Central memory CD8-positive, alpha-beta T cell (primary cell): ENCODE measurements at places on chromosomes 12 and 14.

GRCh38 chr12:62233805-62234204 is 26.4 kb upstream of the USP15 start:
- peak overlapping the region; percentile 29 for H3K27ac ChIP-seq
- DNase-seq = no peak

GRCh38 chr14:104341532-104342434 is 203.4 kb downstream of the KIF26A start:
- DNase-seq = no peak
- no peak overlapping the region for H3K27ac ChIP-seq
- H3K4me3 ChIP-seq = no peak overlapping the region
- no peaks in the 10 kb centered on the region for H3K36me3 ChIP-seq
- no peaks in the 10 kb centered on the region for H3K4me1 ChIP-seq

- no peaks in the 10 kb centered on the region for H3K27me3 ChIP-seq
- H3K4me3 ChIP-seq = no peak overlapping the region
- no peak overlapping the region for H3K27ac ChIP-seq
- no peaks in the 10 kb centered on the region for H3K4me1 ChIP-seq
- H3K36me3 ChIP-seq = no peaks in the 10 kb centered on the region
These were observed 428.2 kb downstream of the RAD51B start for GRCh38 chr14:68247676-68248268.

DNA sequence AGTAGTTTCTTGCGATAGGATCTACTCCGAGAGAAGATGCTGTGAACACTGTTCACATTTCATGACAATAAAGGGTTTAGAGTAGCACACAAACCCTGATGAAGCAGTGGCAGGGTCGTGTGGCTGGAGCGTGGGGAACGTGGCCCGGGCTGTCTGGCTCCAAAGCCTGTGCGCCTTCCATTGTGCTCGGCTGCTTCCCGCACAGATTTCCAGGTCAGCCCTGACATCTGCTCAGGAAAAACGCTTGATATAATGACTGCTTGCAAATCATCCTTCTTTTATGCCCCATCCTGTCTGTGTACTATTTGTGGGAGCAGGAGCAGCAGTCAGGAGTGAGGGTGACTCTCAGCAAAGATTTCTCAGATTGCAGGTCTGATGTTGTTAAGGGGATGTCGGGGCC is 78.6 kb downstream of the EML1 start:
- no peaks in the 10 kb centered on the region for H3K4me1 ChIP-seq
- no peaks in the 10 kb centered on the region for H3K36me3 ChIP-seq
- no peak overlapping the region for H3K27ac ChIP-seq
- peaks cover 90% of the 10 kb centered on the region for H3K27me3 ChIP-seq
- no peak overlapping the region for H3K4me3 ChIP-seq

GRCh38 chr12:69392179-69392928 is 32.8 kb downstream of the YEATS4 start:
- peaks cover 6% of the 10 kb centered on the region for H3K36me3 ChIP-seq
- no peaks in the 10 kb centered on the region for H3K27me3 ChIP-seq
- H3K4me1 ChIP-seq = no peaks in the 10 kb centered on the region
- H3K27ac ChIP-seq = no peak overlapping the region
- no peak for DNase-seq

DNA sequence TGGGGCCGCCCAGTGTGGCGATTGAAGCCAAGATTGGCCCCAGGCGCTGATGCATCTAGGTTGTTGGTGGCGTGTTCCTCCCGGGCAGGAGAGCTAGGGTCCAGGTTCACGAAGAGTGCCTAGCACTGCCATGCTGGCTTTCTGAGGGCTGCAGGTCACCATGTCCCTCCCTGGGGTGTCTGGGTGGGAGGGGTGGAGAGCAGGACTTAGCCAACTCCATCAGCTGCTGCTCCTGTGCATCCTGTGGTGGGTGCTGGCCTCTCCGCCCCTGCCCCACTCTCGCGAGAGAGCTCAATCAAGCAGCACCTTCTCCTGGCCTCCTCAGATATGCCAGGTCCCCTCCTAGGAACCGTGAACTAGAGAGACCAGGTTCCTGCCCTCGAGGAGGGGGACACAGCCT is 1.8 kb downstream of the TRMT61A start:
- H3K27me3 ChIP-seq = no peaks in the 10 kb centered on the region
- H3K4me1 ChIP-seq = peaks cover 32% of the 10 kb centered on the region
- H3K27ac ChIP-seq = no peak overlapping the region
- H3K36me3 ChIP-seq = peaks cover 22% of the 10 kb centered on the region
- DNase-seq = no peak
- peak overlapping the region; percentile 91 for H3K4me3 ChIP-seq

GRCh38 chr14:33634631-33635030 is 316.2 kb downstream of the EGLN3 start:
- H3K4me1 ChIP-seq = no peaks in the 10 kb centered on the region
- no peak overlapping the region for H3K27ac ChIP-seq
- H3K36me3 ChIP-seq = no peaks in the 10 kb centered on the region
- H3K4me3 ChIP-seq = no peak overlapping the region
- no peak for DNase-seq

GRCh38 chr12:55037351-55037987 is 17.7 kb downstream of the NEUROD4 start:
- no peak for DNase-seq
- H3K27me3 ChIP-seq = peaks cover 24% of the 10 kb centered on the region
- peaks cover 36% of the 10 kb centered on the region for H3K4me1 ChIP-seq

GRCh38 chr14:52046376-52046917 is 22.4 kb downstream of the NID2 start:
- DNase-seq = no peak
- H3K4me3 ChIP-seq = no peak overlapping the region
- no peaks in the 10 kb centered on the region for H3K27me3 ChIP-seq

DNA sequence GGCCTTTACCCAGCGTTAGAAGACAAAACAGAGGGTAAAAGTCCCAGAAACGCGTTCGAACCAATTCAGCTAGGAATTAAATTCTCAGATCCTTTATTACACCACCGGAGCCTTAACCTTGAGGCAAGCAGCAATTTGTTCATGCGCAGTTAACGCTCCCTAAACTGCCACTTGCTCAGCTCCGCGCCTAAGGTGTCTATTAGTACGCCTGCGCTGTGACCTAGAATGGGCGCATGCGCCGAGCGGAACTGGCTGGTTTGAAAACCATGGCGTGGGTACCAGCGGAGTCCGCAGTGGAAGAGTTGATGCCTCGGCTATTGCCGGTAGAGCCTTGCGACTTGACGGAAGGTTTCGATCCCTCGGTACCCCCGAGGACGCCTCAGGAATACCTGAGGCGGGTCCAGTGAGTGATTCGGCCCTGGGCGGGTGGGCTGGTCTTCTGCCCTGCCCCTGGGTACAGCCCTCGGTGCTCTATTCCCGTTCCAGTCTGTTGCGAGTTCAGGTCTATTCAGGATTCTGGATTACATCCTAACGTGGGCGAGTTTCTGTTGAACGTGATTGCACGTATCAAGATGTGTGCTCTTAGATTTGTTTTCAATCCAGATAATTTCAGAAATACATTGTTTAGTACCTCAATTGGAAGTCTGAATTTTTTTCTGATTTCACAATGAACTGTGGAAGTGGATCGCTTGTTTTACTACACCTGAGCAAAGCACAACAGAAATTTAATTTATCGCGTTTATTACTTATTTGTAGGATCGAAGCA is at the start of gene GEMIN2:
Gene GEMIN2, plus strand, starts transcription at position 251 of the 766 bp plus-strand sequence. Its CDS starts 16 bp downstream, at position 267.
- H3K36me3 ChIP-seq = peaks cover 21% of the 10 kb centered on the region
- peak; percentile 89 for DNase-seq
- no peaks in the 10 kb centered on the region for H3K27me3 ChIP-seq
- H3K4me3 ChIP-seq = peak within 1 kb of the TSS; percentile 94

DNA sequence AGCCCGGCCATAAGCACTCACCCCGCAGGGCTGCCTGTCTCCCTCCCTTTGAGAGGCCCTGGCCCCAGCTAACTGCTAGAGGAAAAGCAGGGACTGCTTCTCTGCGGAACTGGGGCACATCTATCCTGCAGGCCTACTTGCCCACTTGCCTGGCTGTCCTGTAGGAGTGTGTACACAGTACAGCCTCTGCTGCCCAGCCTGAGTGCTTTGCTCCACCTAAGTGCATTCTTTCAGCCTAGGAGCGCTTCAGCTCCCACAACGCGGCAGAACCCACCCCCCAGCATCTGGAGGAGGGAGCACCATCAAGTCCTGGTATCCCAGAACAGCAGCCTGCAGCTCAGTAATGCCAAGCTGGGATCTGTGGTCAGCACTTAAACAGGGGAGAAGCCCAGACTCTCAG is 79.9 kb upstream of the CD163 start:
- no peak overlapping the region for H3K4me3 ChIP-seq
- H3K27ac ChIP-seq = no peak overlapping the region
- no peak for DNase-seq
- no peaks in the 10 kb centered on the region for H3K4me1 ChIP-seq
- no peaks in the 10 kb centered on the region for H3K36me3 ChIP-seq

DNA sequence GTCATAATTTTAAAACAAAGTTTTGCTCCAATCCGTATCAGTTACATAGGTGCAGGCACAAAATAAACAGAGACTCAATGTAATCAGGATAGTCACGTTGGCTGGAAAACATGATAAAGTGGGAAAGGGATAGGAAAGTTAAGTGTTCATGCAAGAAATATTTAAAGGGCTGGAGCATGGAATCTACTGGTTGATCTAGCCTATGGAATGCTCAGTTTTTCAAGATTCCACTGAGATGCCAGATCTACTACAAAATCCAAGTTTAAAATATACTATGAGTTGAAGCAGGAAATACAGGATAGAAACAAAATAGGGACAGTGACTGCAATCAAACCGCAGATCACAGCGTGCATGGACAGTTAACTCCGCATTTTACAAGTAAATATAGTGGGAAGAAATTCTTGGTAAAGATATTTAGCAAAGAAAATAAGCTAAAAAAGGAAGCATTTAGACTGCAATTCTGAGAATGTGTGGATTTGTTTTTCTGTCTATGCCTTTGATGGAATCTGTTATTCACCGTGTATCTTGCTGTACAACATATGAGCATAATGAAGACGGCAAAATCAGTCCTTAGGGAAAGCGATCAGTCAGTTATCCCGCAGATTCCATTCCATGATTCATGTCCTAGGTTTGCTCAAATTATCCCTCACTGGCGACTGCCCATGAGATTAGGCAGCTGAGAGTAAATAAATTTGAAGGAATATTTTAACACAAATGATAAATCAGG is 1044.3 kb downstream of the FLRT2 start:
- H3K27me3 ChIP-seq = no peaks in the 10 kb centered on the region
- no peak for DNase-seq
- H3K4me1 ChIP-seq = no peaks in the 10 kb centered on the region
- H3K27ac ChIP-seq = no peak overlapping the region
- no peaks in the 10 kb centered on the region for H3K36me3 ChIP-seq
- H3K4me3 ChIP-seq = no peak overlapping the region

DNA sequence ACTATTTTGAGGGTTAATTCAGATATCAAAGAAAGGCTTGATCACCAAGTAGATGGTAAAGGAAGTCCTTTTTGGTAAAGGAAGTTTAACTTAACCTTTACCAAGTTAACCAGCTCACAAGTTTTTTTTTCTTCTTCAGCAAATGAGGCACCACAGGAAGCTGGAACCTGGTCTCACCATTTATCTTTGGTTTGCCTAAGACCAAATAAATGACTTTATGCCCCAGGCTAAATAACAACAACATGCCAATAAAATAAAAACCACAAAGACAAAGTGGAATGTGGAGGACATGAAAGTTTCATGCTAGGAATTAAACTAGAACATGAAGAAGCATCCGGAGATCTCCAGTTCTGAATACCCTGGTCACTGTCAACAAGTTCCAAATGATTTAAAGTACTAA is 116.8 kb upstream of the PRICKLE1 start:
- H3K36me3 ChIP-seq = no peaks in the 10 kb centered on the region
- no peak for DNase-seq
- no peaks in the 10 kb centered on the region for H3K27me3 ChIP-seq
- H3K4me1 ChIP-seq = no peaks in the 10 kb centered on the region
- H3K27ac ChIP-seq = no peak overlapping the region

GRCh38 chr12:69019082-69019481 is 86.1 kb upstream of the CPM start:
- no peak overlapping the region for H3K4me3 ChIP-seq
- H3K36me3 ChIP-seq = no peaks in the 10 kb centered on the region
- DNase-seq = no peak
- no peaks in the 10 kb centered on the region for H3K4me1 ChIP-seq

DNA sequence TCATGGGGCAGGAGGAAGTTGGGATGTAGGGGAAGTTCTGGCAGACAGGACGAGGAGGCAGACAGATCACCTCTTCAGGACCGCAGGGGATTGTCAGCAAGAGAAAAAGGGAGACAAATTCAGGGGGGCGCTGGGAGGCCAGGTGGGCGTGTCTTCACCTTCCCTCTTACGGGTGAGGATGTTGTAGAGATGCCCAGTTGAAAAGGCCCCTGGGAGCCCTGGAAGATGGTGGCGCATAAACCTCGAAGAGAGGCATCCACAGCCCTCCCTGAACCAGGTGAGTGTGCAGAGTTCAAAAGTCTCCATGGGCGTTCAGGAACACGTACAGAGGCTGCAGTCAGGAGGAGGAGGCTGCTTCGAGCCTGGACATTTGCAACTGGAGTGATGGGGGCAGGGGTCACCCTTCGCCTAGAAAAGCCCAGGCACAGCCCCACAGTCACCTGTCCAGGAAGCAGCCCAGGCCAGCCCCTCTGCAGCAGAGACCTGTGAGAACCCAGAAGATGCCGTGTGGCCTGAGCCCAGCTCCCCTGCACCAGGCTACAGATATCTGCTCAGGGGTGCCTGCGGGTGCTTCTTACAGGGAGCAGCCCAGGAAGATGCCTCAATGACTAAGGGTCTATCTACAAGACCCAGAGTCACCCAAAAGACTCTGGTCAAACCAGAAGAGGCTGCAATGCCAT is 74.4 kb downstream of the PRIMA1 start:
- H3K27me3 ChIP-seq = peaks cover 26% of the 10 kb centered on the region
- no peaks in the 10 kb centered on the region for H3K36me3 ChIP-seq
- no peak overlapping the region for H3K27ac ChIP-seq
- H3K4me1 ChIP-seq = no peaks in the 10 kb centered on the region
- H3K4me3 ChIP-seq = no peak overlapping the region
- DNase-seq = no peak

GRCh38 chr12:52198454-52199215 is 6.8 kb upstream of the KRT80 start:
- H3K27me3 ChIP-seq = peaks cover 72% of the 10 kb centered on the region
- DNase-seq = no peak
- H3K4me3 ChIP-seq = no peak overlapping the region
- peaks cover 2% of the 10 kb centered on the region for H3K36me3 ChIP-seq

GRCh38 chr12:911191-911826 is 38.2 kb downstream of the RAD52 start:
- H3K27ac ChIP-seq = no peak overlapping the region
- DNase-seq = no peak
- H3K4me1 ChIP-seq = peaks cover 28% of the 10 kb centered on the region
- H3K27me3 ChIP-seq = no peaks in the 10 kb centered on the region
- H3K36me3 ChIP-seq = peaks cover 61% of the 10 kb centered on the region

GRCh38 chr12:53267999-53268629 is at the start of gene ESPL1:
Gene ESPL1 (plus strand): TSS chr12:53268299. CDS start chr12:53268767, 468 bp downstream.
- H3K36me3 ChIP-seq = no peaks in the 10 kb centered on the region
- peak within 1 kb of the TSS; percentile 96 for H3K27ac ChIP-seq
- DNase-seq = peak; percentile 71
- H3K4me3 ChIP-seq = peak within 1 kb of the TSS; percentile 99
- no peaks in the 10 kb centered on the region for H3K27me3 ChIP-seq

- H3K4me3 ChIP-seq = peak overlapping the region; percentile 94
- H3K4me1 ChIP-seq = peaks cover 36% of the 10 kb centered on the region
- H3K36me3 ChIP-seq = peaks cover 17% of the 10 kb centered on the region
- H3K27me3 ChIP-seq = no peaks in the 10 kb centered on the region
- H3K27ac ChIP-seq = peak overlapping the region; percentile 97
- no peak for DNase-seq
These were observed 923 bp upstream of the ITPR2 start for GRCh38 chr12:26833743-26834490.
